Activated CD4-positive, alpha-beta T cell treated with anti-CD3 and anti-CD28 coated beads, Interleukin-2, amount 50 U/mL, for 48 hours (primary cell): ENCODE measurements at places on chromosomes 2 and 18.

- DNase-seq, result no peak
Measured at GRCh38 chr2:183112577-183112976, 11.7 kb upstream of the NUP35 start.

DNA sequence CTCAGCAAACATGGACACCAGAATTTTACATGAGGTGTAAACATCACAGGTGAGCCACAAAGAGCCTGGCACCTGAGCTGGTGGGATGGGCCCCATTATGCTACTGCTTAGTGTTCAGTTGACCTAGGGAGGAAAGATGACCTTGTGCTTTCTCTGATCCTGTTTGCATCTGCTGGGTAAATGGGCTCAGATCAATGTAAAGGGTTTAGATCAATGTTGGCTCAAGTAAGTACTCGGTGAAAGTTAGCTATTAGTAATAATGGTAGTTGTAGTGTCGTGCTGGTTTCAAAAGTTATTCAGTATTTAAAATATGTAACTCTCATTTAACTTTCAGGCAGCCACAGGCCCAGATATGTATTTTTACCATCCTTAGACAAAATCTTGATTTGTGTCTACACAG lies 19.8 kb downstream of the ABHD3 start:
- DNase-seq, result no peak

GRCh38 chr2:64440843-64441242 lies 13.1 kb upstream of the LGALSL start:
- DNase-seq, result no peak

- no peak for DNase-seq
Measured at GRCh38 chr2:216575465-216575864, 57.8 kb upstream of the IGFBP2 start.

GRCh38 chr2:182682210-182682609 lies 33.8 kb upstream of the DNAJC10 start:
- DNase-seq, result no peak

DNA sequence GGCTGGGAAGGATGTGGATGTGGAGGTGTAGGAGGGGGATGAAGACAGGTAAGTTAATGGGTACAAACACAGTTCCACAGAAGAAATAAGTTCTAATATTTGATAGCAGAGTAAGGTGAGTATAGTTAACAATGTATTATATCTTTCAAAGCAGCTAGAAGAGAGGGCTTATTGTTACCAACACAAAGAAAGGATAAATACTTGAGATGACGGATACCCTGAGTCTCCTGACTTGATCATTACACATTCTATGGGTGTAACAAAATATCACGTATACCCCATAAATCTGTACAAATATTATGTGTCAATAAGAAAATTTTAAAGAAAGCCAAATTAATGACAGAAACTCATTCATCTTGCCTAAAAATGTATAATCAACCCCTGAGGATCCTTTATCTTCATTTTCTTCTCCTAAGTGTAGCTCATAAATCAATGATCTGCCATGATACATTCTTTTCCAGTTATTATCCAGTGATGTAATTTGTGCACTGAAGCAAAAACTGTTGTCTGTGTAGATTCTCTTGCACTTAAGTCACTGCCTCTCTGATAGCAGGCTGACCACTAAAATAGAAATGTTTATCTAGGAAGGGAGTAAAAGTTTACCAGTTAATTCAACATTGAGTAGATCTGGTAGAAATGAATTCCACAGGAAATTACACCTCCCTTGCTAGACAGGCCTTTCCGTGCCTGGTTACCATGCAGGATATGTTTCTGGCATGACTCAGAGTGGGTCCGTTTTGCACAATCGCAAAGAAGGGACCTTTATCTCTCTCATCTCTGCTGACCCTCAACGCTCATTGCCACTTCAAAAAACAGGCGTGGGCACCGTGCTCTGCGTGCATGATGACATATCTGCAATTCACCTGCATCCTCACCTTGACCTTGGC lies 249.7 kb upstream of the NCKAP5 start:
- DNase-seq, result no peak

- no peak for DNase-seq
Measured at GRCh38 chr2:207437136-207437523, 92.6 kb upstream of the CREB1 start.
